Activated gamma-delta T cell treated with Interleukin-2 at 50 U/mL for 16 hours (primary cell): ENCODE measurements at places on chromosomes 5 and 9.

GRCh38 chr5:10485142-10485795 is 43.6 kb downstream of the ROPN1L start:
- DNase-seq: no peak

- no peak for DNase-seq
These were observed 37.6 kb upstream of the EIF4EBP3 start for GRCh38 chr5:140509898-140510297.

DNA sequence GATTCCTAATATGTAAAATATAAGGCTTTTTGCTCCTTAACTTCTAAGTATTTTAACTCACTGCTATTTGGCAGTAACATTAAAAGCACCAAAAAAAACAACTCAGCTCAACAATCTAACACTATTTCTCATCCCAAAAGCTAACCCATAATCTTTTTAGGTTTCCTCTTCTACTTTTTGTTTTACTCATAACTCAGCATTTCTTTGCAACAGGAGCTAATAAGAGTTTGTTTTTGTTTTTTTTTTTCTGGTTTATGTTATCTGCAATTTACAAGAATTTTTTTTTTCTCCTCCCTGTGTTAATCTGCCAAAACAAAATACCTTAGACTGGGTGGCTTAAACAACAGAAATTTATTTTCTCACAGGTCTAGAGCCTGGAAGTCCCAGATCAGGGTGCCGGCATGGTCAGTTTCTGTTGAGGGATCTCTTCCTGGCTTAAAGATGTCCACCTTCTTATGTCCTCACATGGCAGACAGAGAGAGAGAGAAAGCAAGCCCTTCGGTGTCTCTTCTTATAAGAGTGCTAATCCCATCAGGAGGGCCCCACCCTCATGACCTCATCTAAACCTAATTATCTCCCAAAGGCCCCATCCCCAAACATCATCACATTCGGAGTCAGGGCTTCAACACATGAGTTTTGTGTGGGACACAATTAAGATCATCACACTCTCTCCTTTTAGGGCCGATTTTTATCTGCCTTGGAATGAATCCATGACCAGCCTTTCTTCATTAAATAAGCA is 31.2 kb downstream of the ARL15 start:
- DNase-seq: no peak

DNA sequence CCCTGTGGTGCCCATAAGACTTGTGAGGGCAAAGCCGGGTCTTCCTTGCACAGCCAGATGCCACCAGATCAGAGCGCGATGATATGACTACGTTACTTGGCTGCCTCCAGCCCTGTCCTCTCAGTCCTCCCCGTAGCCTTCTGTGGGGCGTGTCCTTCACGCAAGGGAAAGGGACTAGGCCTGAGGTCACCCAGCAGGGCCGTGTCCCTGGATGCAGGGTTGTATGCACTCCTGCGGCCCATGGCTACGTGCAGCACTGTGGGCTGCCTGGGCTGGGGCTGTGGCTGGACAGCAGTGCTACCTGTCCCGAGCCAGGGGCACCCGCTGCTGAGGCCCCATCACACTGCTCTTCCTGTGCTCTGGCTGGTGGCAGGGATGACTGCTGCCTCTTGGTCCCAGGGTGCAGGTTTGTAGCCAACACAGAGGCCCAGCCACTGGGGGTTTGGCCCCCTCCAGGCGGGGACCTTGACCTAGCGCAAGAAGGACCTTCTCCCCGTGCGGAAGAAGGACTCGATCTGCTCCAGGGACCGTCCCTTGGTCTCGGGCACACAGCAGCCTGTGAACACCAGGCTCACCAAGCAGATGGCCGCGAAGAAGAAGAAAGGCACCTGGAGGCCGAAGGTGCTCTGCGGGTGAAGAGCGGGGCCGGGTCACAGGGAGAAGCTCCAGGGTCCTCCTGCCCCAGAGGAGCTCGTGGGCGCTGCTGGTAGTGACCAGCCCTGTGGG is 7.2 kb downstream of the SLC2A6 start:
- no peak for DNase-seq

DNA sequence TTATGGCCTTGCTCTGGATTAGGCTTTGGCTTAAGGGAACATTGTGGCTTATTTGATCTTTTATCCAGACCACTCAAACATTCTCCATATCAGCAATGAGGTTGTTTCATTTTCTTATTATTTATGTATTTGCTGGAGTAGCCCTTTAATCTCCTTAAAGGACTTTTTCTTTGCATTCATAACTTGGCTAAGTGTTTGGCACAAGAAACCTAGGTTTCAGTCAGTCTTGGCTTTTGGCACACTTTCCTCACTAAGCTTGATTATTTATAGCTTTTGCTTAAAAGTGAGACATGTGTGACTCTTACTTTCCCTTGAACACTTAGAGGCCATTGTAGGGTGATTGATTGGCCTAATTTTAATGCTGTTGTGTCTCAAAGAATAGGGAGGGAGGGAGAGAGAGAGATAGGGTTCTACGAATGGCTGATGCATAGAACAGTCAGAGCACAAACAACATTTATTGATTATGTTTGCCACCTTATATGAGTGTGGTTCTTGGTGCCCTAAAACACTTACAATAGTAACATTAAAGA is 2265.3 kb upstream of the C9orf72 start:
- DNase-seq: no peak

DNA sequence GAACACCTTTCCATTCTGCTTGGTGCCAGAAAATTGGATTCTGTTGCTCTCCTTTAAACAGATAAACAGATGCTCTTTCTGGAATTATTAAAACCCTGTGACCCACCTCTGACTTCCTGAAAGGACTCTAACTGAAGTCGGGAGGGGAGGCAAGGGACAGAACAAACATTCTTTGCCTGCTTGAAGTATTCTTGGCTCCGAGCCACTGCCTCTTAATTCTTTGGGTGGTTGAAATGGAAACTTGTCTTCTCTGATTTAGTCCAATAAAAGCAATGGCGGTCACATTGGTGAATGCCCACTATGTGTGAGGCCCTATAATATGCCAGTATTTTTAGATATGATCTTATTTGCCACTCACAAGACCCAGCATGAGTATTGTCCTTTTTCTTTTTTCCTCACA is 236.8 kb downstream of the SLIT3 start:
- DNase-seq: no peak

GRCh38 chr5:54944364-54944763 is 41.0 kb downstream of the ESM1 start:
- DNase-seq: peak; percentile 55

GRCh38 chr5:158616707-158617106 is 483.0 kb downstream of the EBF1 start:
- DNase-seq: no peak

DNA sequence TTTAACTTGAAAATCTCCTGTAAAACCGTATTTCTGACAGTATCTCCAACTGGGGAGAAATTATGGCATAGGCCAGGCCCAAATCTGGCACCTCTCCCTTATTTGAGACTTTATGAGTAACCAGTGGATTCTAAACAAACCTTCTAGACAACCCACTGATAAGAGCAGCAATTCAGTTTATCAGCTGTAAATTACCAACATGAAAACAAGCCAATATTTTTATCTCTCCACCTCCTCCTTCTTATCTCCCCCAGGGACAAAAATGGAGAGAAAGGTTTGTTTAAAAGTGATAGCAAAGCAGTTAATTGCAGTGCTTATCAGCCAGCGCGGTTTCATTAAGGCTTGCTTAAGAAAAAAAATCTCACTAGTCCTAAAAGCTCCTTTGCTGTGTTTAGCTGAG is 53.8 kb downstream of the KCNV2 start:
- DNase-seq: no peak
